ENCODE measurements at places on chromosomes 12 and 14.

- DNase-seq: no peak
These were observed 283.0 kb upstream of the PRKD1 start for GRCh38 chr14:30210630-30211029.

DNA sequence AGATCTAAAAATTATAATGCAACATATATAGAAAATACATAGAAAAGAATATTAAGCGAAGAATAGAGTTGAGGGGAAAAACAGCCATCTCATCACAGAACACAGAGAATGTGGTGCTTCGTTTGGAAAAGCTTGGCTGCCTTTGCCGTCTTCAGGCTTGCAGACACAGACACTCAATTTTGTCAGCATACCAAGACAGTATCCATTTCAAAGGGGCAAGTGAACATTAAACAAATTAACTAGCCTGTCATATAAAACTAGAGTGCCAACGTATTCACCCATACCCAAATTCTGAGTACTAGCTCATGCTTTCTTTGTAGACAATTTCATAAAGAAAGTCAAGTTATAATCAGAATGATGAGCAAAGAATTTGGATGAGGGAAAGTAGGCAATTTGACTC is 40.5 kb downstream of the DMAC2L start:
- DNase-seq: no peak

- DNase-seq: no peak
These were observed 5.0 kb downstream of the HIF1A start for GRCh38 chr14:61700104-61700886.

GRCh38 chr14:57657487-57657886 is 163.8 kb upstream of the CCDC198 start:
- DNase-seq: no peak

DNA sequence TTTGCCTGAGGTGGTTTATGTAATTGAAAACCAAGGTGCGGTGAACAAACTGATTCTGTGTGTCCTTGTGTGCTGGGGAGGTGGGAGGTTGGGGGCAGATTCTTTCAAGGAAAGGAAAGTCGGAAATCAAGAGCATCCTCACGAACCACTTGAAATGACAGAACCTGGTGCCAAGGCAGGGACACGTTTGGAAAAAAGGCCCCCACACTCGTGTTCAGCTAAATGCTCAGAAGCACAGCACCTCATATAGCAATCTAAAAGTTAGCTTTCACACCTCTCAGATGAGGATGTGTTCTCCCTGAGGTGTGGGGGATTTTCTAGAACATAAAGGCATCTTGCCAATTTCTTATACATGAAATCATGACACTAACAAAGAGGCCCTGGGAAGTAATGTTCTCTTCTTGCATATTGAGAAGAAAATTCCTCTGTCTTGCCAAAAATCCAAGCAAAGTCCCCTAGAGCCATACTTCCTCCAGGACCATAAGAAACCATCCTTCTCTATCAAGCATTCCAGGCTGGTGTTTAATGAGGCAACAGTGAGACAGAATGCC is 119.6 kb downstream of the PLXNC1 start:
- DNase-seq: no peak

- DNase-seq: no peak
These were observed 19.5 kb upstream of the TTC9 start for GRCh38 chr14:70622111-70622712.

GRCh38 chr14:71616013-71616412 is 316.2 kb upstream of the RGS6 start:
- DNase-seq: no peak

- DNase-seq: no peak
These were observed 74.9 kb downstream of the NTF3 start for GRCh38 chr12:5506821-5507231.

DNA sequence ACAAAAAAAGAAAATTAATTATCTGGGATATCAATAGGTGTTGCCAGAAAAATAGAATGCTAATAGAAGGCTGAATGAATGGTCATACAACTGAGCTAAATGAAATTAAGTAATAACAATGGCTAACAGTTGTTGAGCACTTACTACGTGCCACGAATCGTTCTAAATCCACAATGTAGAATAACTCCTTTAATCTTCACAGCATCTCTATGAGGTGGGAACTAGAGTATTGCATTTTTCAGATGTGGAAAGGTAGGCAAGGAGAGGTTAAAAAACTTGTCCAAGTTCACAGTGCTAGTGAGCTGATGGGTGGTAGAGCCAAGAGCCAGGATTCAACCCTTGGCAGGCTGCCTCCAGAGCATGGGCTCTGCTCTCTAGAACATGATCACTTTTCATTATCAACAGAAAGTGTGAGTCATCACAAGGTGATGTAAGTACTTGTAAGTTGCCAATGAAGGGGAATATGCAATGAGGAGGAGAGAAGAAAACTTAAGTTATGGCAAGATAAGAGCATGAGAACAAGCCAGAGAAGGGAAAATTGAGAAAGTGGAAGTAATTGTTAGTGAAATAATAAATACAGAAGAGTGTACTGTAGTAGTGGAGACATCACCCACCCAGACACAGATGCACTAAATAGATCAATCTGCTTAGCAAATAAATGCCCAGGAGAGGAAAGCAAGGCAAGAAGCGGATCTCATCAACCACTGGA is 122.1 kb downstream of the PRKD1 start:
- DNase-seq: no peak

GRCh38 chr14:93319958-93320357 is 12.9 kb downstream of the BTBD7 start:
- DNase-seq: no peak

GRCh38 chr14:20797164-20797563 is 5.5 kb downstream of the RNASE1 start:
- no peak for DNase-seq

GRCh38 chr12:40229690-40230651 is 5.2 kb downstream of the LRRK2 start:
- no peak for DNase-seq

GRCh38 chr14:102020058-102020971 is 55.9 kb downstream of the DYNC1H1 start:
- DNase-seq: no peak

DNA sequence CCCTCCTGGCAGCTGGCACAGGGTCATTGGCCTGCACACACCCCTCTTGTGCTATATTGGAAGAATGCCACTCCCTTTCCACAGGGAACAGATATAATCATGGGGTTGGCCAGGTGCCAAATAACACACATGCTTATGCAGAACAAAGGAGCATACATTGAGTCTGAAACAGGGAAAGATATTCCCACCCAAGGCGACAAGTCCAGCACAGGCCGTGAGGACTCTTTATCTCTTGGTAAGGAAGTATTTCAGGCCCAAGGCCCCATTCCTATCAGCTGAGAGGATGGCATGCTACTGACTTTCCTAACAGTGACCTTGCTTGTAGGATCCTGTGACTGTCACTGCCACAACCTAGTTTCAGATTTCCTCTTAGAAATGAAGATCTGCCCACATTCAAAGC is 59.0 kb upstream of the STXBP6 start:
- no peak for DNase-seq

DNA sequence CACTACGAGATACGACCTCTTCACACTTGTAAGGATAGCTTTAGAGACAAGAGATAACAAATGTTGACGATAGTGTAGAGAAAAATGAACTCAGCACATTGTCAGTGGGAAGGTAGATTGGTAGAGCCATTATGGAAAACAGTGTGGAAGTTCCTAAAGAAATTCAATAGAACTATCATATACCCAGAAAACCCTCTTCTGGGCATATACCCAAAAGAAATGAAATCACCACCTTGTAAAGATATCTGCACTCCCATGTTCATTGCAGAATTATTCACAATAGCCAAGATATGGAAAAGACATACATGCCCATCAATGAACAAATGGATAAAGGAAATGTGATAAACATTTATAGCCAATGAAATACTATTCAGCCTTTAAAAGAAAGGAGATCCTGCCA is 499.8 kb upstream of the TBX3 start:
- no peak for DNase-seq

GRCh38 chr12:4047421-4047820 is 174.2 kb upstream of the PARP11 start:
- no peak for DNase-seq

DNA sequence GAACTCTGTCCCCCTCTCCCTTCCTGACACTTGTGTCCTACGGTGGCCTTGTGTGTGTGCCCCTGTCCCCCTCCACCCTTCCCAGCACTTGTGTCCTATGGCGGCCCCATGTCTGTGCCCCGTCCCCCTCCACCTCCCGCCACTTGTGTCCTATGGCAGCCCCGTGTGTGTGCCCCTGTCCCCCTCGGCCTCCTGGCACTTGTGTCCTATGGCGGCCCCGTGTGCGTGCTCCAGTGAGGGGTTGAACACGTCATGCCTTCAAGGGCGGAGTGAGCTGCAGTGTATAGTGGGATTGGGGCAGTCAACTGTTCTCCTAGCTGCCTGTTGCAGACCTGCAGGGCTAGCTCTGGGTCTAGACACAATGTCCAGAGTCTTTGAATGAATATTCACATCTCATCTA is 108.7 kb downstream of the GLT1D1 start:
- no peak for DNase-seq

DNA sequence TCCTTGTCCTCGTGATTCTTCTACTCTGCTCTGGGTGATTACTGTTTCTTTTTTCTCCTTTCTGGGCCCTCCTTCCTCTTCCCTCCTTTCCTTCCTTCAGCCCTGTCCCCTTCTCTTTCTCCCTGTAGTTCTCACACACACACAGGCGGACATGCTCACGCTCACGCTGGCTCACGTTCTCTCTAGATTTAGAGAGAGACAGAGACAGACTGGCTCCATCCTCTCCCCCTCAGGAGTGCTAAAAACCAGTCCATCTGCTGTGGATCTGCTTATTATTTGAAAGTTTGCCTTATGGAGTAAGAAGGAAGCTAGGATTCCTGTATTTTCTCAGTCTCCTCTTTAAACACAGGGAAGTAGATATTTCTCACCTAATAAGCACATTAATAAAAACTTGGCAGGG is 48.1 kb downstream of the KCNA1 start:
- DNase-seq: no peak

- no peak for DNase-seq
These were observed 17.4 kb downstream of the FAM181A start for GRCh38 chr14:93944348-93945069.

DNA sequence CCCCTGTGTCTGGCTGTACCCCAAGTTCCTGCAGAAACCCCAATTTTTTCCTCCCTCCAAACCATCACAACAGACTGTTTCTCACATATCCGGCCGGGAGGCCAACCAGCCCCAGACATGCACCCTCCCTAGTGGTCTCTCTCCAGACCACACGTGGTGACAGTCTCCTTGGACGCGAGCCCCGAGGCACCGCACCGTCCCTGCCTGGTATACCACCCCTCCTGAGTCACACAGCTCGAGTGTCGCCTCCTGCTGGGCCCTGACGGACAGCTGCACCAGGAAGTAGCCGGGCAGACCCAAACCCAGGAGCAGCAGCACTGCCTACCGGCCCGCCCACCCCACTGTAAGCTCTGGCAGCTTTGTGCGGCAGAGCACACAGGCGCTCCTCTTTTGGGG is 97.4 kb downstream of the RFLNA start:
- DNase-seq: no peak

GRCh38 chr12:40788276-40788675 is 96.0 kb downstream of the CNTN1 start:
- DNase-seq: no peak
